Caco-2 (cell line): ENCODE measurements at places on chromosomes 7 and 10. TPM values are rescaled to one million over a fixed set of nuclear protein-coding genes. Genes with fewer than 3 reads are reported as not detected.
A peak's percentile ranks its signal among the peaks of the same experiment; 100 is the strongest.

CYP2E1 gene
- 0.23 TPM in 1 of 2 replicates, not detected in the other for total RNA-seq

PRKG1 gene
- total RNA-seq = 0.09 and 0.12 TPM in 2 replicates

KIAA1549 gene
- total RNA-seq = 19.9 and 21.9 TPM in 2 replicates

FAS gene
- not detected in 2 replicates for total RNA-seq

FAM13C gene
- total RNA-seq = 0.18 and 0.42 TPM in 2 replicates

- H3K27me3 ChIP-seq = no peaks in the 10 kb centered on the region
- no peak for DNase-seq
- H3K36me3 ChIP-seq = no peaks in the 10 kb centered on the region
- H3K27ac ChIP-seq = no peak overlapping the region
Observed at GRCh38 chr7:71424166-71425035, 292.5 kb downstream of the GALNT17 start.

DNA sequence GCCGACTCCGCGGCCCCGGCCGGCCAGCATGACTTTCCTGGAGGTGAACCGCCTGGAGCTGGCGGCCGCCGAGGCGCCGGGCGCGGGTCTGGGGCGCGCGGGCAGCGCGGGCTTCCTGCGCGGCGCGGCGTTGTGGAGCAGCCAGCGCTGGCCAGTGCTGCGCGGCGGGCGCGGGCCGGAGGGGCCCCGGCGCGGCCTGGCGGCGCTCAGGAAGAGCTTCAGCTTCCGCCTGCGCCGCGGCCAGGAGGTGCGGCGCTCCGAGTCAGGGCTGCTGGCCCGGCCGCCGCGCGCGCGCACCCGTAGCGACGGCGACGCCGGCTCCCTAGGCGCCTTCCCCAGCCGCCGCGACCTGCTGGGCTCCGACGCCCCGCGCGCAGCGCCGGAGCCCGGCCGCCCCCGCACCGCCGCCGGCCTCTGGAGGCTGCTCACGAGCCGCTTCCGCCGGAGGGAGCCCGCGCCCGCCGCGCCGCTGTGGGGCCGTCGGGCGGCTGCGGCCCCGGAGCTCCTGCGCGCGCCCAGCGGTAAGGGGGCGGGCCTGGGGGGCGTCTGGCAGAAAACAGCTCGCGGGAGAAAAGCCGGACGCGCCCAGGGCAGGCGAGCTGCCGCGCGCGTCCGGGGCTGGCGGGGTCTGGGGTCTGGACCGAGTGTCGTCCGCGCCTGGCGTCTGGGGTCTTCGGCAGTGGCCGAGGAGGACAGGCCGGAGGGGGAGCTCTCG, 29.0 kb downstream of the AGAP3 start:
- H3K27me3 ChIP-seq = no peaks in the 10 kb centered on the region
- no peak overlapping the region for H3K4me3 ChIP-seq
- H3K4me1 ChIP-seq = peaks cover 46% of the 10 kb centered on the region
- DNase-seq = no peak
- H3K27ac ChIP-seq = peak overlapping the region; percentile 59

DNA sequence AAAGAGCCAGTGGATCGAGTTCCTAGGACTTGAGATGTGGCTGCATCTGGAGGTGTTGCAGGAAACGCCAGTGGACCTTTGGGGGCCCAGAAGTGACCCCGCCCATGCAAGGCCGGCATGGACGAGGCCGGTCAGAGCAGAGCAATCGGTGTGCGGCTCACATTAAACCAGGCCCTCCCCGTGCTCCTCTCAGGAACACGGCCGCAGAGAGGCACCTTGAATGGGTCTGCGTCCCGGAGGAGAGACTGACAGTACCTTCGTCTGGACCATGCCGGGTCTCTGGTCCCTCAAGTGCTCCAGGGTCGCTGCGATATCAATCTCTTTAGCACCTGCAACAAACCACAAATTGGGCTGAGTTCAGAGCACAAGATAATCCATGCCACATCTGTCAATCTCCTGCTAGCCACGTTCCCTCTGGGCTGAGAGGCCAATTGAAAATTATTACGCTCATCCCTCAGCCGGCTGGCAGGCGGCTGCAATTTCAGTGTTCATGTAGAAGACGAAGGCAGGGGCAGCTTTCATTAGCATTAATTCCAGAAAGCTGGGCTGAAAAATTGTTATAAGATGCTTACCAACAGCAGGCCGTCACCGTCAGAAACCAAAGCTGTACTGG, 212.0 kb downstream of the DNAJB6 start:
- H3K4me3 ChIP-seq = no peak overlapping the region
- H3K4me1 ChIP-seq = no peaks in the 10 kb centered on the region
- DNase-seq = peak; percentile 9
- H3K36me3 ChIP-seq = no peaks in the 10 kb centered on the region
- no peak overlapping the region for H3K27ac ChIP-seq
- H3K27me3 ChIP-seq = no peaks in the 10 kb centered on the region

DNA sequence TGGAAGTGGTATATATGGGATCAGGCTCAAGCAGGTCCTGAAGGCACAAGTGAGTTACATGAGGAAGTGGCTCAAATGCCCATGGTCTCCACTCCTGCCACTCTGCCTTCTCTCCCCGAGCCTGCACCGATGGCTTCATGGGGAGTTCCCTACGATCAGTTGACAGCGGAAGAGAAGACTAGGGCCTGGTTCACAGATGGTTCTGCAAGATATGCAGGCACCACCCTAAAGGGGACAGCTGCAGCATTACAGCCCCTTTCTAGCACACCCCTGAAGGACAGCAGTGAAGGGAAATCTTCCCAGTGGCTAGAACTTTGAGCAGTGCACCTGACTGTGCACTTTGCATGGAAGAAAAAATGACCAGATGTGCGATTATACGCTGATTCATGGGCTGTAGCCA, 95.3 kb downstream of the HOXA1 start:
- no peaks in the 10 kb centered on the region for H3K4me1 ChIP-seq
- H3K27me3 ChIP-seq = no peaks in the 10 kb centered on the region
- DNase-seq = no peak
- H3K27ac ChIP-seq = no peak overlapping the region
- H3K36me3 ChIP-seq = no peaks in the 10 kb centered on the region

- H3K27me3 ChIP-seq = no peaks in the 10 kb centered on the region
- no peak overlapping the region for H3K4me3 ChIP-seq
- H3K4me1 ChIP-seq = no peaks in the 10 kb centered on the region; the same call in 1 of the 2 replicates
Observed at GRCh38 chr7:101563198-101563901, 65.7 kb downstream of the MYL10 start.

DNA sequence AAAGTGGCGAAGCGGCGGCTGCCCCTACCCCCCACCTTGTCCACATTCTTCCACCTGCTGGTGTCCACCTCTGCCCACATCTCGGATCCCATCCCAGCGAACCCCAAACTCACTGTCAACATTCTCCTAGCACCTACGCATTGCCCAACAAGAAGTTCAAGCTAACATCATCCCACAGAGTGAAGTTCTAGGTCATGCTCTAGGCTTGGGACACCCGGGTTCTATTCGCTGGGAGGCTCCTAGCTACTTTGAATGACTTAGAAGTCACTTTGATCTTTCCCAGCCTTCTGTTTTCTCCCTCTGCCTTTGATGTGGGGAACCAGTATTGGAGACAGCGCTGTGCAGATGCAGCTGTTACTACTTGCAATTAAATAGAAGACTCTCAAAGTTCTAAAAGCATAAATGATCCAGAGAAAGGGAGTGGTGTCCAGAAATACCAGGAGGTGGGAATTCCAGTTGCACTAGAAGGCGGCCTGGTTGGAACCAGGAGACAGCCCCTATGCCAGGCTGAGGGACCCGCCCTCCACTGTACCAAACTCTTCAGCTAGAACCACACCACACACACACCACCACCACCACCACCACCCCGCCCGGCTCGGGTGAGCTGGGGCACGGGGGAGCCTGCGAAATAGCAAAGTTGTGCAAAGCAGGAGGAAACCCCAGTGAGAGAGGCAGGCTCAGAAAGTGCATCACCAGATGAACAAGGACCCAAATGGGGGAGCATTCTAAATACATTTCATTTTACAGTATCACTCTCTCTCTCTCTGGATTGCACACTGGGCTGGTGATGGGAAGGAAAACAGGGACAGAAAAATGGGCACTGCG, 5.5 kb upstream of the VGF start:
- no peaks in the 10 kb centered on the region for H3K36me3 ChIP-seq
- no peak overlapping the region for H3K27ac ChIP-seq
- DNase-seq = no peak
- peaks cover 10% of the 10 kb centered on the region for H3K27me3 ChIP-seq
- peaks cover 26% of the 10 kb centered on the region for H3K4me1 ChIP-seq
- no peak overlapping the region for H3K4me3 ChIP-seq

- no peaks in the 10 kb centered on the region for H3K36me3 ChIP-seq
- no peaks in the 10 kb centered on the region for H3K27me3 ChIP-seq
- no peak for DNase-seq
- H3K27ac ChIP-seq = no peak overlapping the region
- H3K4me3 ChIP-seq = no peak overlapping the region
- H3K4me1 ChIP-seq = peaks cover 3% of the 10 kb centered on the region; the same call in 1 of the 2 replicates
Observed at GRCh38 chr10:124096494-124096893, 3.1 kb upstream of the CHST15 start.

- no peak overlapping the region for H3K27ac ChIP-seq
- DNase-seq = no peak
- H3K27me3 ChIP-seq = no peaks in the 10 kb centered on the region
- no peaks in the 10 kb centered on the region for H3K4me1 ChIP-seq
- H3K36me3 ChIP-seq = no peaks in the 10 kb centered on the region
Observed at GRCh38 chr7:228610-229009, 36.2 kb downstream of the FAM20C start.

GRCh38 chr7:41925946-41926345, 223.1 kb upstream of the INHBA start:
- H3K4me1 ChIP-seq = no peaks in the 10 kb centered on the region
- no peak overlapping the region for H3K27ac ChIP-seq
- DNase-seq = no peak

GRCh38 chr7:38070718-38071117, 107.3 kb upstream of the STARD3NL start:
- no peak overlapping the region for H3K27ac ChIP-seq
- H3K4me1 ChIP-seq = no peaks in the 10 kb centered on the region
- no peaks in the 10 kb centered on the region for H3K27me3 ChIP-seq
- no peak overlapping the region for H3K4me3 ChIP-seq
- DNase-seq = no peak
- no peaks in the 10 kb centered on the region for H3K36me3 ChIP-seq
